ENCODE measurements at places on chromosomes 4 and X.

DNA sequence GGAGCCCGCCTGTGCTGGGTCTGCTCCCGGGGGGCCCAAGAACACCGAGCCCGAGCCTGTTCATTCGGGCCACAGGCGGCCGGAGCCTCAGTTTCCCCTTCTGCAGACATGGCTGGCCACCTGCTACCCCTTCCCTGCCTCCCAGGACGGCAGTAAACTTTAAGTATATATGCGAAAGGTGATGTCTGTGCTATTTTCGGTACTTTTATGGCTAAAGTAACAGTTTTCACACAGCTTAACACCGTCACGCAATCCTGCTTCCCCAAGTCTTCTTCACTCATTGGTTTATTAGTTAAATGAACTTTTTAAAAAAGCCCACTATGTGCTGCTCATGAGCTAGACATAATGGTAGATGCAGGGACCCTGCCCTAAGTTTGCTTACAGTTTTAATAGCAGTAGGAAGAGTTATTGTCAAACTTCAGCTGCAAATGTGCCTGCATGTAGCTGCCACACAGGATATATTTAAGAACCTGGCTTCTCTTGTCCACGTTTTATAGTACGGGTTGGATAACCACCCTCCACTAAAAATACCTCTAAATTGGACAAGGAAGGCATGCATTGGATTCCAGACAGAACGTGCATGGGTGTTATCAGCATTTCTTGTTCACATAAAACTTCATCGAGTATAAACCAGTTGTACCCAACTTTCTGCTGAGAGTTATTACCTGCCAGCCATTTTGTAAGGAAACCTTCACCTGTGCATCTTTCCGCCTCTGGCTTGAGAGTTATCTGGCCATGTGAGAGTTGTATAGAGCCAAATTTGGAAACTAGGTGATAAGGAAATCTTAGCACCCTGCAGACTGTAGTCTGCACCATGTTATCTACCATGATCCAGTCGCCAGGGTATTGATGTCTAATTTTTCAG is 741 bp downstream of the ANAPC4 start:
- DNase-seq: no peak

GRCh38 chr4:113436360-113436759 is 325.2 kb downstream of the CAMK2D start:
- DNase-seq: no peak

GRCh38 chrX:43720082-43720481 is 64.0 kb downstream of the MAOA start:
- DNase-seq: no peak

DNA sequence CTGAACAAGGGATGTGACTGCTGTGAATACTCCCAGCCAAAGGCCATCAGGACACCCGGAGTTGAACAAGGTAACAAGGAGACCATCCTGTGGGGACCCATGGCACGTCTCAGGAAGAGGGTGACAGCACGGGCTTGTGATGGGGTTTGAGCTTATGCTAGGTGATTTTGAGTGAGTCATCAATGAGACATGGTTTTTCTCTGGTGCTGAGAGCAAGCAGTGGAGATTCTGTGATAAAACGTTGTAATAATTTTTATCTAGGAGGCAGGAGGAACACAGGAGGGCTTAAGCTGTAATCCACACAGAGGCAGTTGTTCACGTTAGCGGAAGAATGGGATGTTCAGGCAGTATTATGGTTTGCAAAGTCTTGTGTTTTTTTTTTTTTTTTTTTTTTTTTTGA is 36.0 kb downstream of the TRIML1 start:
- no peak for DNase-seq

DNA sequence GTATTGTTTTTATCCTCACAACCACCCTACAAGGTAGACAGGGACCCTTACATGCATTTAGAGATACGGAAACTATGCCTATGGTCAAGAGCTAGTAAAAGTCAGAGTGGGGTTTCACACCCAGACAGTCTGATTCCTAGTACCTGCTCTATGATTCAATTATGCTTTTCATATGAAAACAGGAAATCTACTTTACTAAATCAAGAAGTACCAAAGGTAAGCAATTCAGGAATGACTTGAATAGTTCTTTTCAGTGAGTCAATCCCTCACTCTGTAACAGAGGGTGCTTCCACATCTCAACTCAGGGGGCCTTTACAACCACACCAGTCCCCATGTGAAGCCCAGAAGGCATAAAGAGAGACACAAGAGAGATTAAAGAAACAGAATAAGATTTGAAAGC is 191.4 kb downstream of the PPP3CA start:
- DNase-seq: no peak

- DNase-seq: peak; percentile 57
Measured at GRCh38 chr4:76546759-76547742, 112.0 kb downstream of the SHROOM3 start.

DNA sequence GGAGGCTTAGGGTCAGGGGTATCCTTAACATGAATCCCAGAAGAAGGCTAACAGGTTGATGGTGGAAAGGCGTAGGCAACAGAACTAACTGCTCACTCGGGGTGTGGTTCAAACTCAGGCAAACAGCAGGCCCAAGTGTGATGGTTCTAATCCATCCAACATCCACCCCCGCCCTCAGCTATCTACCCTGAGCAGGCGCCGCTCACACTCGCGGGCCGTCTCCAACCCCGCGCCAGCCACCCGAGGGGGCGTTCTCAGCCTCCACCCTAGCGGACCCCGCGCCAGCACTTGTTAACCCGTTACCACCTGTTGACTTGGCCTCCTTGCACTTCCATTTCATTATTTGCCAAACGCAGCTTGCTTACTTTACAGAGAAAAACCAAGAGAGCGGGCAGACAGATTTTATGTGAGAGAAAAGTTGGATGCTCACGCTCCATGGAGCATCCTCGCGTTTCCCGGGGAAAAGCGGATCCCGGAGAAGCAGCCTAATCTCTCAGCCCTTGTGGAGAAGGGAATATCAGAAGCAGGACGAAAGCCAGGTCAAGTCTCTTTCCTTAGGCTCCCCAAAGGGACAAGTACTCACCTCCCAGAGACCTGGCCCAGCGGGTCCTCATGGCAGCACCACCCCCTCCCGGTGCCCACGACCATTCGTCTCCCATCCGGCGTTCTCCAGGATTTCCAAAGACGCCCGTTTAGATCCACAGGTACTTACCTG is 773 bp downstream of the SNCA start:
- DNase-seq: no peak

DNA sequence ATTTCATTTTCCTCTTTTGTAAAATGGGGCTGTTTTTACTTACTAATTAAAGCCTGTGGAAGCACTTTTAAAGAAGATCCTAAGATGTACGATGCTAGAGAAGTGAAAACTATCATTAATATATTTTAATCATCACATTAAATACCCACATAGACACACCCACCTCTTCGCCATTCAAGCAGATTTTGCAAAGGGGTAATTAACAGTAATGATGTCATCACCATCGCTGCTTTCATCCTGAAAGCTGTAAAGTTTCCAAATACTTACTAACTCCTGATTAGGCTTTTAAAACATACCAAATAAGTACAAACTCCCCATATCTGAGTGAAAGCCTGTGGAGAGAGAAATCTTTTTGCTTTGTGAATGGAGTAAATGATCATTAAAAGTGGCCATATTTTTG is 17.6 kb upstream of the NYX start:
- DNase-seq: no peak

- no peak for DNase-seq
Measured at GRCh38 chr4:173362666-173363065, 8.1 kb upstream of the SAP30 start.

DNA sequence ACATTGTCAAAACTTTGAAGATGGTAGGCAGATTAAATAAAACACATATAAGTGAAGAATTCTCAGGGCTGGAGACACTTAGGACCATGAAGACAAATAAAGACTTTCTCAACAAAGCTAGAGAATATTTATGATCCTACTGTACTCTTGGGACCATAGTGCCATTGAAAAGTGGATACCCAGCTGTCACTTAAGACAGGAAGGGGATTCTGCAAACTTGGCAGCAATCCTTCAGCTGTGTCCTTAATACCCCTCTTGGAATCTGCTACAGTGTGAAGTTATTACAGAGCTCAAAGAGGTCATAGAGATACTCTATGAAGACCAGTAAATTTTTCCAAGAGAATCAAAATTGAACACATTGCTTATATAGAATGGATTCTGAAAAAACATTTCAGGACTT is 24.3 kb downstream of the PDE5A start:
- DNase-seq: no peak
